AG09309 (cell line): ENCODE measurements at places on chromosomes 13 and 19.

DNA sequence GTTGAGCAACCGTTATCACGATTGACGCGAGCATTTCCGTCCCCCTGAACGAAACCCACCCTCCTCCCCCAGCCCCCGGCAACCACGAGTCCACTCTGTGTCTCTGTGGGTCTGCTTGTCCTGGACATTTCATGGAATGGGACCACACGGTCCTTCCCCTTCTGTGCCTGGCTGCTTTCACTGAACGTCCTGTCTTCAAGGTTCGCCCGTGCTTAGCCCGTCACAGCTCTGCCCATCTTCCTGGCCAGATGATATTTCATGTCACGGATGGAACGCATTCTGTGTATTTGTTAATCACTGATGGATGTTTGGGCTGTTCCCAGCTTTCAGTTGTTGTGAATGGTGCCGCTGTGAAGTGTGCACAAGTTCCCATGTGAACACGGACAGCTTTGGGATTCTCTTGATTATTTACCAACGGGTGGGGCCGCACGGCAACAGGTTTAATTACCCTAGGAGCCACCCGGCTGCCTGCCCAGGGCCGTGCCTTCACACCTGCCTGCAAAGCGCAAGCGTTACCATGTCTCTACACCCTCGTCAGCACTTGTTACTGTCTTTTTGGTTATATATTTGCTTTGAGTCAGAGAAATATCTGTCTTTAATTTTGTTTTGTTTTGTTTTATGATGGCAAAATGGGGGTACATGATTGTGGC is 42.5 kb downstream of the RASA3 start:
- no peak for DNase-seq

DNA sequence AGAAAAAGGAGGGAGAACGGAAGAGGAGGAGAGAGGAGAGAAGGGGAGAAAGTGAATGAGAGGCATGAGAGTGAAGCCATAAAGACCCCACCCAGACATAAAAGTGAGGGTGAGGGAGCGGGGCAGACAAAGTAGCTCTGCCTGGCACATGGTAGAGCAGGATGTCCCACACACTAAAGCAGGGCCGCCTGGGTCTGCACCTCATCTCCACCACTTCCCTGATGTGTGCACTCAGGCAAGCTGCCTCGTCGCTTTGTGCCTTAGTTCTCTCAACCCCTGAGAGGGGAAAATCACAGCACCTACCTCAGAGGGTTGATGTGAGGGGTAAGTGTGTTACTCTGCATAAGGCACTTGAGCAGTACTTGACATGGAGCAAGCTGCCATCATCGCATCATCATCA is 488.1 kb downstream of the COG6 start:
- DNase-seq = no peak

DNA sequence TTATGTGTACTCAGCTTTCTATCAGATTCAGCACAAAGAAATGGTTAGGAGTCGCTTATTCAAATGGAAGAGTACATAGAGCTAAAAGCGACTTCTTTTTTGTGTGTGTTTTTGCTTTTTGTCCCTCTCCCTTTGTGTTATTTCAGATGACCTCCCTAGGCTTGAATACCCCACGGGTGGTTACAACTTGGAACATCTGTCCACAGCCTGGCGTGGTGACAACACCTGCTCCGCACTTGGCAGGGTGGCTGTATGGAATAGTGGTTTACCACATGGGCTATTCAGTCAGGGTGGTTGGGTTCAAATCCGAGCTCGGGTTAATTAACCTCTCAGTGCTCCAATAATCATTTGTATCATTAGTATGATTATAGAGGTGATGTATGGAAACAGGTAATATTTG is 151.6 kb upstream of the FREM2 start:
- DNase-seq = no peak

- no peak for DNase-seq
These were observed 651 bp upstream of the POLR1D start for GRCh38 chr13:27621116-27621365.

DNA sequence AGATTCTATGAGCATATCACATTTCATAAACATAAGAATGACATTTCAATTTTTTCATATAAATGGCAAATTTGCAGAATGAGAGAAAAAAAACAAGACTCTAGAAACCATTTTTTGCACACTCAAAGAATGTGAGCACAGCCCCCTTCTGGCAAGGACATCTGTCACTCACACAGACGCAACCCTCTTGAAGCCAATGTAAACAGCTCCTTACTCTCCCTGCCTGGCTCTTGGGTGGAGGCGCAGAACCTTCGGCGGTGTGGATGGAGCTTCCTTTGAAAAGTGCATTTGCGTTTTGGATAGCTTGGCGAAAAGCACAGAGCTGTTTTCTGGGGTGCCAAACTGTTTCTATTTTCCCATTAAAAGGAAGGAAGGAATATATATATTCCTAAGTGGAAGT is 367.6 kb upstream of the TSHZ3 start:
- no peak for DNase-seq

GRCh38 chr13:40261336-40261735 is 405.1 kb downstream of the FOXO1 start:
- DNase-seq = no peak

DNA sequence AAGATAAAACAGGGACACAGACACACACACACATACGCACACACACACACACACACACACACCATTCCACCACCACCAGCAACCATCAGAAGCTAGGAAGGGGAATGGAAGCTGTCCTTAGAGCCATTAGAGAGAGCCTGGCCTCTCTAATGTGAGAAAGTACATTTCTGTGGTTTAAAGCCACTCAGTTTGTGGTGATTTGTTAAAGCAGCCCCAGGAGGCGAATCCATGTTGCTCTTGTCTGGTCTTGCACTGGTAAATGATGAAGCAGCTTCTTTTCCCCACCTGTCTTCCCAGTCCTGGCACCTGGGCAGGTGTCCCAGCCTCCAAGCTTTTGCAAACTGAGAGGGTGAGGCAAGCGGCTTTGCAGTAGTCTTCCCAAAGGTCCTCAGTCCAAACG is 118.9 kb upstream of the KL start:
- no peak for DNase-seq

DNA sequence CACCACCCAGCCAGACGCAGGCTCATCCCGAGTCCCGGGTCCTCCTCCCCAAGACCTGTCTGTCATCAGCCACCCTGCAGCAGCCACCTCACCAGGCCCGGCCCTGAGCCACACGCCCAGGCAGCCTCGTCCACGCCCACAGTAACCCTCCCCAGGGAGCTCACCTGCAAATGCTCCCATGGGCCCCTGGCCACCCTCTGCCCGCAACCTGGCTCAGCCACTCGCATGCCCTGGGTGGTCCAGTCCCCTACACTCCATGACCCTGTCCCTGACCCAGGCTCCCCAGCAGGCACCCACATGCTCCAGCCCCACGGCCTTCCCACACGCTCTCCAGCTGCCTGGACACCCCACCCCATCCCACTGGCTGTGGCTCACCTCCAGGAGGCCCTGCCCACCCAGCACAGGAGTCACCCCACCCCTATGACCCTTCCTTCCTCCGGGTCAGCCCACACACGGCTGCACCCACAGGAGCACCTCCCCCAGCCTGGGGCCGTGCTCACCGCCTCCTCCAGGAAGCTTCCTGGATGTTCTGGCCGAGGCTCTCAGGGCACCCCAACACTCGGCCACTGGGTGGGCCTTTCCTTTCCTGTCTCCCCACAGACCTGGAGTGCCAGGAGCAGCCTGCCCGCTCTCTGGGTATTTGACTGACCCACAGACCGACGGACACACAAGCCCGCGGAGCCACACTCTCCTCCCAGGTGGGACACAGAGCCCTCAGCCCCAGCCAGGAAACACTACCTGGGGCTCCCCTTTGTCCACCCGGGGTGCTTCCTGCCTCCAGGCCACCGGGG is 3.6 kb downstream of the TMEM259 start:
- no peak for DNase-seq

- no peak for DNase-seq
These were observed 419.4 kb downstream of the UQCRFS1 start for GRCh38 chr19:28793391-28794168.

DNA sequence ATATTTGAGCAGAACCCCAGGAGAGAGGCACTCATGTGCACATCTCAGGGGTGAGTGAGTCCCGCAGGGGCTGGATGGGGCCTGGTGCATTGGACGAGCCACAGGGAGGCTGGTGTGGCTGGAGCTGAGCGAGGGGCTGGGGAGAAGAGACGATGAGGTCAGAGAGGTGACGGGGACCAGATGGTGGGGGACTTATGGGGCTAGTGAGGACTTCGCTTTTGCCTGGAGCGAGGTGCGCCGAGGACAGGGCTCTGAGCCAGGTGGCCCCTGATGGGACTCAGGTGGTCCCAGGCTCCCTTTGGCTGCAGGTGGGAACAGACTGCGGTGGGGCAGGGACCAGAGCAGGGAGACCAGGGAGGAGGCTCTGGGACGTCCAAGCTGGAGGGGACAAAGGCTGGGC is 6.9 kb upstream of the FXYD3 start:
- DNase-seq = no peak

DNA sequence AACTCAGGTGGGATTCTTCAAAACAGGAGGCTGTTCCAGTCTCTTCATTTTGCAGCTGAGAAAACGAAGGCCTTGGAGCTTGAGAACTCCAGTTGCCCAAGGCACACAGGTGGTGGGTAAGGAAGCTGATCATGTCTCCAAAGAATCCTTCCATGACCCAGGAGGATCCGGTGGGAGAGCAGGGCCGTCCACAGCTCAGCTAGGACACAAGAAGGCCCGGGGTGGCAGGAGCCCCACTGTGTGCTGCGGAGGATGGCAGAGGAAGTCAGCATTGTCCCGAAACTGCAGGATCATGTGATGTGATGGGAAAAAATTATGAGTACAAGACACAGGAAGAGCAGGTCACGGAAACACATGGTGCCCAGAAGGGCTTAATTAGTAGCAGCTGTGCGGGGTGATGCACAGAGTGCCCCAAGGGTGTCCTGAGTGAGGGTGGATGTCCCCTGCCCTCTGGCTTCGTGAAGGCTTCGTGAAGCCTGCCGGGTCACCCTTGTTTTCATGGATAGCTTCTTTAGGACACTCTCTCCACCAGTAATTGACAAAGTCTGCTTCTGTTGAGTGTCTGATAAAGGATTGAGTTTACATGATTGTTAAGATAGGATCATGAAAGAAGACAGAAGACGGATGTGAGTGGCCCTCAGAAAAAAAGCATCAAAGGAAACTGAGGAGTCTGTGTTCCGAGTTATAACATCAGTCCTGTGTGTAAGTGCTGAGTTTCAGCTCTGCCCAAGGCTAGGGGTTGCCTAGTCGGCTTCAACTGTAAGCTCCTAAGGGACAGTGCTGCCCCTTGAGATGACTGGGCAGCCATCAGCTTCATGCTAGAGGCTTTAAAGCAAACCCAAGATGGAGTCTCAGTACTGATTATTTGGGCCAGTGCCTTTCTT is 33.8 kb upstream of the SACS start:
- DNase-seq = no peak

DNA sequence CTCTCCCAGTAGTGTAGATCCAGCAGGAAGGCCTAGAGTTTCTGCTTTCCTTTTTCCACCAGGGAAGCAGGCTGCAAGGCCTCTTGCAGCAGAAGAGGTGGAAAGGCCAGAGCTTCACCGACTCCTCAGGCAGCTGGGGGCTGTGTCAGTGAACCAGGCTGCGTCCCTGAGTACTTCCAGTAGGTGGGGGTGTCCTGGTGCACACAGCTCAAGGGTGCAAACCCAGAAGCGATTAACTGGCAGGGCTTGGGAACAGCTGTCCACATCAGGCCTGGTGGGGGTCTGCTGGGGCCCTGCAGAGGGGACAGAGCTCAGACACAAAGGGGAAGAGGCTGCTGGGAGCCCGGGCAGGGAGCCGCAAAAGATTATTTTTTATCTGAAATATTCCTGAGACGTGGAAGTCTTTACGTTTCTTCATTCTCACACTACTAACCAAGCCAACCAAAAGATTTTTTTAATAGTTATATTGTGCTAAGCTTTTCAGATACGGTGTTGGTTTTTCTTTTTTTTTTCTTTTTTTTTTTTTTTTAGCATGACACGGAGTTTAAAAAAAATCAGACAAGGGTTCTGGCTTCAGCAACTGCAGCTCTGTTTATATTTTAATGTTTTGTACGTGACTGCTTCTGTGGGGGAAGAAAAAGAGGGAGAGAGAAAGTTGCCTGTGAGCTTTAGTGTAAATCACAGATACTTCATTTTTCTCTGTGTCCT is 11.0 kb downstream of the TSHZ3 start:
- DNase-seq = no peak

DNA sequence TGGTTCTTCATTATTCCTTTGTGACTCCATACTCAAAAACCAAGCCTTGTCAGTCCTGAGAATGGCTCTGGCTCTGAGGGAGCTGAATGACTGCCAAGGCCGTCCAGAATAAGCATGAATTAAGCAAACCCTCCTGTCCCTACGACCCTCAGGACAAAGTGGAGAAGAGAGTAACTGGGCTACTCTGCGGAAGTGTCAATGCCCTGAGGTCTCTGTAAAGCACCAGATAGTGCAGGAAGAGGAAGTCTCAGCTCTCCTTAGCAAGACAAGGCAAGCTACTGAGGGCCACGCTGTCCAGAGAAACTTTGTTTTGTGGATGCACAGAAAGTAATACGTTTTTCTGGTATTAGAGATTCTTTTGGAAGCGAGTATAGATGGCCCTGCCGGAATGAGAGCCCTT is 94.1 kb downstream of the RNASEH2B start:
- no peak for DNase-seq

- no peak for DNase-seq
These were observed 960.0 kb upstream of the PCDH20 start for GRCh38 chr13:62375653-62376052.

DNA sequence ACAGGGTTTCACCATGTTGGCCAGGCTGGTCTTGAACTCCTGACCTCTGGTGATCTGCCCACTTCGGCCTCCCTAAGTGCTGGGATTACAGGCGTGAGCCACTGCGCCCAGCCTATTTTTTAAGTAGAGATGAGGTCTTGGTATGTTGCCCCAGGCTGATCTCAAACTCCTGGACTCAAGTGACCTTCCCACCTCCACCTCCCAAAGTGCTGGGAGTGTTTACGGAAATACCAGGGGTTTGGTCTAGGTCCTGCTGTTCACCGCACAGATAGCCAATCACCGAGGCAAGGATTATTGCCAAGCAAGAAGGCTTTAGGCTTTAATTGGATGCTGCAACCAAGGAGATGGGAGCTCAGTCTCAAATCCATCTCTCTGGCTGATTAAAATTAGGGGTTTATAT is 11.6 kb downstream of the CLEC4G start:
- no peak for DNase-seq

DNA sequence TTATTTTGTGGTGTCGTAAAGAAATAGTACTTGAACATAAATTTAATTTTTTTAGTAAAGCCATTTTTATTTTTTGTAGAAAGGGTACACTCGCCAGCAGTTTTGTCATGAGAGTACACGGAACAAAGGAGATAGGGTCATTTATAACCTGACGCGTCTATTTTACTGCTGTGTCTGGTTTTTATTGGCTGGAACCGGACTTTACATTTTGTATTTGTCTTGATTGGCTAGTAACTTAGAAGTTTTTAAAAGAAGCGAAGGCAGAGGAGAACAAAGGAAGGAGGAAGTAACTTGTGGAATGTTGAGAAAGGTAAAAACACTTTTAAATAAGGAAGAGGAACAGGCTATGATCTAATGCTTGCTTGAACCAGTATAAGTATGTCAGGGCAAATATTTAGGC is 43.5 kb downstream of the TRPM4 start:
- DNase-seq = no peak

- DNase-seq = no peak
These were observed 199.2 kb downstream of the COL4A1 start for GRCh38 chr13:110107568-110108347.
